GM23338 (cell line): ENCODE measurements at places on chromosomes 1 and 21. TPM values are rescaled to one million over a fixed set of nuclear protein-coding genes. Genes with fewer than 3 reads are reported as not detected.
A peak's percentile ranks its signal among the peaks of the same experiment; 100 is the strongest.

The TMPRSS2 gene
- polyA plus RNA-seq = 1.6 and 2.3 TPM in 2 replicates

The POTED gene
- not detected in 2 replicates for polyA plus RNA-seq

The HCRTR1 gene
- polyA plus RNA-seq = 0.15 TPM in 1 of 2 replicates, not detected in the other

The DIO1 gene
- polyA plus RNA-seq = 0.27 TPM in 1 of 2 replicates, not detected in the other

The FRRS1 gene
- 0.09 and 0.34 TPM in 2 replicates for polyA plus RNA-seq

The SCAMP3 gene
- 38.3 and 50.5 TPM in 2 replicates for polyA plus RNA-seq

The KRTAP12-1 gene
- not detected in 2 replicates for polyA plus RNA-seq

The S1PR1 gene
- 2.6 and 2.7 TPM in 2 replicates for polyA plus RNA-seq

The C1orf74 gene
- 2.3 and 2.8 TPM in 2 replicates for polyA plus RNA-seq

DNA sequence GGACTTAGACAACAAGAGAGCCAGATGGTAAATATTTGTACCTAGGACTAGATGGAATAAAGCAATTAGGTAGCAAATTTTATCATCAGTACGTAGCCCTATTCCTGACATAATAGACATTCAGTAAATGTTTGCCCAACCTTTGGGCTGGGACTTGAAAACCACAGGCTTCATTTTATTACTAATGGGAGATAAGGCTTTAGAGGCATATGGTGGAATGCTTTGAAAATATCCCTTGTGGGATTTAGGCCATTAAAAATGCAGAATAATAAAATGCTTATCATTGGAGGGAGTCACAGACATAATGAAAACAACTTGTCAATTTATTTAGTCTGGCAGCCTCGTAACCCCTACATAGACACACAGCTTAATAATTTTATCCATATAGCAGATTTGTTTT lies 296.1 kb upstream of the SPAG17 start:
- H3K4me1 ChIP-seq = peaks cover 28% of the 10 kb centered on the region
- no peaks in the 10 kb centered on the region for H3K27me3 ChIP-seq
- no peak overlapping the region for H3K4me3 ChIP-seq
- DNase-seq = no peak
- no peaks in the 10 kb centered on the region for H3K36me3 ChIP-seq
- no peak overlapping the region for H3K27ac ChIP-seq

DNA sequence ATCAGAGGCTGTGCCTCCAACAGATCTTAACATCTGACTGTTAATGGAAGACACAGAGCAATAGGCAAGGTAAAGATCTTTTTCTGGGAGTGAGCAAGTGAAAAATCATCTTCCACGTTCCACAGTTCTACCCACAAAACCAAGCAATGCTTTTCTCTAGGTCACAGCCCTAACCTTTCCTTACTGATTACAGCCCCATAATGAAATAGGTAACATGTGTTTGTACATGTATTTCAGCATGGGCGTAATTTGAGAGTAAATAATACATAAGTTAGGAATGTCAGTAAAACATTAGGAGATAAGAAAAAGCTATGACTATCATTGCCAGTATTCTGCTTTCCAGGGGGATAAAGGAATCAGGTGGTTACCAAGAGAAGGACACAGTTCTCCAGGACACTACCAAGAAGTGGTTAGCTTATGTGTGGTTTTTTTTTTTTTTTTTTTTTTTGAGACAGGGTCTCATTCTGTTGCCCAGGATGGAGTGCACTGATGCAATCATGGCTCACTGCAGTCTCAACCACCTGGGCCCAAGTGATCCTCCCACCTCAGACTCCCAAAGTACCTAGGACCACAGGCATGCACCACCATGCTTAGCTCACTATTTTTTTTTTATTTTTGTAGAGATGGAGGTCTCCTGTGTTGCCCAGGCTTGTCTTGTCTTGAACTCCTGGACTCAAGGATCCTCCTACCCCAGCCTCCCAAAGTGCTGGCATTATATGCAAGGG lies 72.0 kb downstream of the DAP3 start:
- peak overlapping the region; percentile 62 for H3K27ac ChIP-seq
- no peaks in the 10 kb centered on the region for H3K4me1 ChIP-seq

GRCh38 chr1:107964336-107965109 lies 457 bp downstream of the VAV3 start:
- peak overlapping the region; percentile 96 for H3K4me3 ChIP-seq
- H3K27ac ChIP-seq = no peak overlapping the region
- peaks cover 14% of the 10 kb centered on the region for H3K4me1 ChIP-seq
- peak; percentile 81 for DNase-seq

DNA sequence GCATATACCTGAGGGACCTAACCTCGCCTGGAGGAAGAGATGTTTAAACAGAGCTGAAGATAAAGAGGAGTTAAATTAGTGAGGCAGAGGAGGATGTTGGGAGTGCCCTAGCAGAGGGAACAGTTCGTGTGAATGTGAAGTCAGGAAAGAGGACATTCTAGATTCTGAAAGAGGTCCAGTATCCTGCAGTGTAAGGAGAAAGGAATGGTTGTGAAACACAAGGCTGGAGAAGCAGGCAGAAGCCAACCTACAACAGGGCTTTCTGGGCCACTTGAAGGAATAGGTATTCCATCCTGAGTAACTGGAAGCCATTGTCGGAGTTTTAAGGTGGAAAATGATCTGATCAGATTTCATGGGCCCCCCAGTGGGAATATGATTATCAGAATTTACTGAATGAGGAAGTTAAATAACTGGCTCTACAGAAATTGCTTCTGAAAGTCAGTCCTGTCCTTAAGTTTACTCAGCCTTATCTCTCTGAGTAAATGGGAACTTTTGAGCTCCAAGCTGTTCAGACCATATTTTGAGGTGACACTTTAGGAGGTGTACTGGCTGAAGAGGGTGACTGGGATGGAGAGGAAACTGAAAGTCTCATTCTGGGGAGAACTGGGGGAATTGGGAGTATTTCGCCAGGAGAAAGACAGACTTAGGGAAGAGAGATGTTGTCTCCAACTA lies 24.4 kb upstream of the FAAH start:
- H3K36me3 ChIP-seq = no peaks in the 10 kb centered on the region; the same call in 1 of the 2 replicates
- no peak overlapping the region; the same call in 1 of the 2 replicates for H3K27ac ChIP-seq
- H3K4me1 ChIP-seq = no peaks in the 10 kb centered on the region
- H3K27me3 ChIP-seq = no peaks in the 10 kb centered on the region
- no peak overlapping the region for H3K4me3 ChIP-seq

DNA sequence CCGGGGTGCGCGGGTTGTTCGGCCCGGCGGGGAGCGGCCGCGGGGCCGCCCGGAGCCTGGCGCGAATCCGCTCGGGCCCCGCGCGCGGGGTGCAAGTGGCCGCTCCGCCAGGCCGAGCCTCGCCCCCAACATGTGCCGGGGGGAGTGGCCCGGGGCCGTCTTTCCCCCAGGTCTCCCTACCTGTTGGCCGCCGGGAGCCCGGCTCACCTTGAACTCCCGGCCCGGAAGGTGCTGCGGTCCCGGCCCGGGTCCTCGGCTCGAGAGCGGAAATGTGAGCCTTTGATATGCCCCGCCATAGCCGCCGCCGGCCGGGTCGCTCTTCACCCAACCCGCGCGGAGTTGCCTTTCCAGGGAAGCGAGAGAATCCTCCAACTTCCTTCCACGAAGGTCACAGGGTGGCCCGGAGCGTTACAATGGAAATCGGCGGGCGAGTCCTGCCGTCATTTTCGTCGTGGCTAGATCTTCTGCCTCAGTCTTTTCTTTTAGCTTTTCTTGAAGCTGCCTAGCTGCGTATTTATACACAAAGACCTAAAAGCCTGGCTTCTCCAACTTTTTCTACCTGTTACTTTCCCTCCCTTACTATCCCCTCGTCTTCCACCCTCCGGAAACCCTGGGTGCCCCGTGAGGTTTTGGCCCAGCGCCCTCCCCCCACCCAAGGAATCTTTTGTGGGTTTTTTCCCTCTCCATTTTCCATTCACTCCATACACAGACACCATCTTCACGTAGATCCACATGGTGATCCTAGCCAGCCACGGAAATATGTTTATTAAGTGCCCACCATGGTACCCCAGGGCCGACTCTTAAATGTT lies 867 bp downstream of the PTGFRN start:
- H3K27me3 ChIP-seq = no peaks in the 10 kb centered on the region
- H3K36me3 ChIP-seq = peaks cover 11% of the 10 kb centered on the region; the same call in 1 of the 2 replicates
- peaks cover 36% of the 10 kb centered on the region for H3K4me1 ChIP-seq
- peak; percentile 79 for DNase-seq
- H3K27ac ChIP-seq = no peak overlapping the region

DNA sequence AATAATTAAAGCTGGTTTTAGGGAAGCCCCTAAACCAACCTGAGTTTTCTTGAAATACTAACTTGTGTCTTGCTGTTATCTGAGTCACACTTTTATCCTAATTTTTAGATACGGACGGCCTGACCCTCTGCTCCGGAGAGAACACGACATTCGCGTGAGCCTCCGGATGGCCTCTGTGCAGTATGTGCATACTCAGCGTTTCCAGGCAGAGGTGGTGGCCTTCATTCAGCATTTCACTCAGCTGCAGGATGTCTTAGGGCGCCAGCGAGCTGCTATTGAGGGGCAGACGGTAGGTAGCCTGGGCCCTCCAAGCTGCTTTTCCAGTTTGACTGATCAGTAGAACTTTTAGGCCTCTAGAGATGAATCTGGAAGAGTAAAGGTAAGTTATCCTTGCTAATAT lies 63.6 kb downstream of the VPS13D start:
- H3K27me3 ChIP-seq = no peaks in the 10 kb centered on the region
- DNase-seq = no peak
- H3K36me3 ChIP-seq = peaks cover 15% of the 10 kb centered on the region; the same call in 1 of the 2 replicates

GRCh38 chr1:23422241-23422877 lies 2.2 kb downstream of the TCEA3 start:
- no peaks in the 10 kb centered on the region for H3K36me3 ChIP-seq
- H3K27me3 ChIP-seq = peaks cover 100% of the 10 kb centered on the region
- H3K27ac ChIP-seq = no peak overlapping the region

DNA sequence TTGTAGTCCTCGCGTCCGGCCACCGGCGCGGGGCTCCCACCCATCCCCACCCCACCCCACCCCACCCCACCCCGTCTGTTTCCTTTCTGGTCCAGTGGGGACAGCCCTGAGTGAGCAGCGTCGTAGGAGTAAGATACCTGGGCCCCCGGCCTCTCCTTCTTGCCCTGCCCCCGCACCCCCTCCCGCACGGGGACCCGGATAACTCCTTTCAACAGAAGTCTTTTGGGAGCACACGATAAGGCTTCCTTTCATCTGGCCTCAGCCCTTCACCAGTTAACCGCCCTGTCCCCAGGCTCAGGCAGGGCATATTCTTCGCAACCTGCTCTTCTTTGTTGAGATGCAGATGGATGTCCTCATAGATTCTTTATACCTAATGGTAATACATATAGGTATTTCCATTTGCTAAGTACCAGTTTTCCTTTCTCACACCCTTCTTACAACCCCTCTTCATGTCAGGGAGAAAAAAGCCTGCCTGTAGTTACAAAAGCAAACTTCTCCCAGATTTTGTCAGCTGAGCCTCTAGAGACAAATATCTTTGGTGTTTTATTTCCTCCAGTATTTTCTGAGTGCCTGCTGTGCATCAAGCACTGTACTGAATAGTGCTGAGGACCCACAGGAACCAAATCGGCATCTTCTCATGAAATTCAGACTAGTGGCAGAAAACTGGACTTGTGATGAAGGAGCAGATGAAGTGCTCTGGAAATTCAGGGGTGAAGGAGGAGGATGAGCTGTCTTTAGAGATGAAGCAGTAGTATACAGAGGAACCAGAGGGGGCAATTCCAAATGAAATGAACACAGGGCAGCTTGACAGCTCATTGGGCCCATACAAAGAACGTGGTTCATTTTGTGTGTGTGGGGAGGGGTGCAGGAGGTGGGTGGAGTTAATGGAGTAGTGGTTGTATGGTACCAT lies 33.6 kb downstream of the SLC2A1 start:
- no peaks in the 10 kb centered on the region for H3K27me3 ChIP-seq
- peaks cover 23% of the 10 kb centered on the region for H3K36me3 ChIP-seq
- H3K4me3 ChIP-seq = peak overlapping the region; percentile 59
- DNase-seq = peak; percentile 75
- peaks cover 20% of the 10 kb centered on the region for H3K4me1 ChIP-seq

DNA sequence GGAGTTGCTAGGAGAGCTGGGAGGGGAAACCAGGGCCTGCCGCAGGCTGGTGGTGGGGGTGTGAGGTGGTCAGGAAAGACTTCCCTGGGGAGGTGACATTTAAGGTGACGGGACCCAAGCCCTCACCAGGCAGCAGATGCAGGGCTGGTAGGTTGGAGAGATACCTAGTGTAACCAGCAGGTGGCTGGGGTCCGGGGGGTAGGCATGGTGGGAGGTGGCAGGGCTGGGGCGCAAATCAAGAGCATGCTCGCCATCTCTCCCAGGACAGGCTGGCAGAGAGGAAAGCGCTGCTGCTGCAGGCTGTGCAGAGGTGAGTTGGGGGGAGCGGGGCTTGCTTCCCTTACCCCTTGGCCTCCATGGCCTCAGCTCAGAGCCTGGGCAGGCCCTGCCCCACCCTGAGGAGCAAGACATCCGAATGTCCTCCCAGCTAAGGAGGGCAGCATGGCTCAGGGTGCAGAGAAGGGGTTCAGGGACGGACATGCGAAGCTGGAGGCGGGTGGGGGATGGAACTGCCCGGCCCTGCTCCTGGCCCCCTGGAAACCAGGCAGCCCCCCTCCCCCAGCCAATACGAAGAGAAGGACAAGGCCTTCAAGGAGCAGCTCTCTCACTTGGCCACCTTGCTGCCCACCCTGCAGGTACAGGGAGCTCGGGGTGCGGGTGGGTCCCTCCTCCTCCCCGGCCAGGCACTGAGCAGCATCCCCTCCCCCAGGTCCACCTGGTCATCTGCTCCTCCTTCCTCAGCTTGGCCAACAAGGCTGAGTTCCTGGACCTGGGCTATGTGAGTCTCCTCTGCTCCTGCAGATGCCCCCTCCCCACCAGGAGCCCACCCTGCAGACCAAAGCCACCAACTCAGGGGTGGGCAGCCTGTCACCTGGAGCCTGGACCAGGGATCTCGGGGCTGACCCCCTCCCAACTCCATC lies 4.0 kb downstream of the RNF207 start:
- no peak overlapping the region for H3K27ac ChIP-seq
- peak overlapping the region; percentile 55 for H3K4me3 ChIP-seq

DNA sequence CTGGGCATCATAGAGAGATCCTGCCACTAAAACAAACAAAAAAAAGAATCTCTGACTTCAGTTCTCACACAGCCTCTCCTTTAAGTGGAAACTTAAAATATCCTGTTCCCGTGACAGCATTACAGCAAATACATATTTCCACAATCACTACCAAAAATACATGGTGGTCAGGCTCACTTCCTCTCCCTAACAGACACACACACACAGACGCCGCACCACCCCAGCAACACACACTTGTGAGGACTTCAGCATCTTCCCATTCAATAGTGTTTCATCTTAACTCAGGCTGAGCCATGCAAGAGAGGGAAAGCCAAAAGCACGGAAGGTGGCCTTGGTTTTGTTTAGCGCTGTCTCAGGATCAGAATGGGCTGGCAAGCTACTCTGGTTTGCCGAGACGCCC lies 21.9 kb downstream of the KIAA1614 start:
- DNase-seq = no peak
- no peak overlapping the region for H3K4me3 ChIP-seq
- no peaks in the 10 kb centered on the region for H3K36me3 ChIP-seq
